ENCODE measurements at places on chromosomes 7 and 10.

DNA sequence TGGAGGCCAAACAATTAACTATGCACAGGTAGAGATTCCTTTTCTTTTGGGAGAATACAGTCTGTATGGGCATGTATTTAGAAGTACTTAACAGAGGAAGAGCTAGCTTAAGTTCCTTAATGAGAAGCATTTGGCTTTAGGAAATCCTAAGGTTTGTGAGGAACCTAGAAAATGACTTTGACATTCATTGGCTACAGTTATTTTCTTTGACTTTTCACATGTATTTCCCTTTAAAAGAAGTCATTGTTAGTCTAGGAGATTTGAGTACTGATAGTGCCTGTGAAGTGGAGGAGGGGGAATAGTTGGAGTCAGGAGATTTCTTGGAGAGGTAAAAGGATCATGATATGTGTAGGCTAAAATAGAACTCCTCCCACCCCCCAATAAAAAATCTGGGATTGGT lies 3.6 kb downstream of the HELLS start:
- ATAC-seq: no peak

DNA sequence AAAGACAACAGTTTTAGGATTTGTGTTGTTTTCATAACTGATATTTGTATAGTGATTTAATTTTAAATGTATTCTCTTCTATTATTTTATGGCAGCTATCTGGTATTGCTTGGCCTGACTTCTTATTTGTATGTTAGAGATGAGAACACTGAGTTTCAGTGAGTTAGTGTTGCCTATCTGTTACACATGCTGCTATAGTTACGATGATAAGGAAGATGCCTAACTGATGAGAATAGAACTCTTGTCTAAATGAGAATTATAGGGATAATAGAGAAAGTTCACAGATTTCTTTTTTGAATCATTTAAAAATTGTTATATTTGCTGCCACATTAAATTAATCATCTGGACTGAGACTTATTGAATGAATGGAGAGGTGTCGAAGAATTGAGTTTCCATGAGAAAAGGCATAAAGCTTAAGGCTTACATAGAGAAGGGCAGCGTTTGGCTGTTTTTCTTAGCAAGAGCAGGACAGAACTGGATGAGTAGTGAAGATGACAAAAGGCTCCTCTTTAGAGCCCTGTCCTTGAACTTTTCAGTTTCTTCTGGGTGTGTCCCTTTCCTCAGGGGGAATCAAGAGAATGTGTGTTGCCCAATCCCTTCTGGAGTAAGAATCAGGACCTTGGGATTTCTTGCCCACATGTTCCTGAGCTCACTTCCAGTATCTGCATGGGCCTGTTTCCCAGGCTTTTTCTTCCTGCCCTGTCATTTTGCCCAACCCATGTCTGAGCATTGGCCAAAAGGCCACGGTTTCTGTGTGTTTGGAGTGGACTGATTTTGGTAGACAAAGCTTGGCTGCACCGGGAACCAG lies 195.6 kb upstream of the CSTF2T start:
- ATAC-seq: peak; percentile 79

DNA sequence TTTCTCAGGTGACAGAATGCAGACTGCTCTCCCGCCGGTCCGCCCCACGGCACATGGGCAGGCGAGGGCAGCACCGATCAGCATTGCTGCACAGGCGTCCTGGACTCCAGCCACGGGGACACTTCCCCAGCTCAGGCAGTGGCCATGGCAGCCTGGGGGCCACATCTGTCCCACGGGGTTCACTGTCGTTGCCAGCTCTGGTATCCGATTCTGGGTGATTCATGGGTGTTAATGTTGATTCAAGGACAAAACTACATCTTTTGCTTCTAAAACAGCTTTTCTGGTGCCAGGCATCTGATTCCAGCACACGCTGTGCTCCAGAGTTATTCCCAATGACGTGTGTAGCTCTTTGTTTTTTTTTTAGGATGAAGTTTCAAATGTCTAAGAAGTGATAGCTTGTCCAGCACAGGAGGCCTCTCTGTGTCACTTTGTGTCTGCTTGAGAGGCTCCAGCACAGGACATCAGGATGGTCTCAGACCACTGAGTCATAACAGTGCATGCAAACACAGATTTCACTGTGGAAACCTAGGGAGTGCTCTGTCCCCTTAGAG lies 218.0 kb downstream of the WDR37 start:
- ATAC-seq: peak; percentile 15

GRCh38 chr10:28054228-28054860 lies 55.5 kb upstream of the ODAD2 start:
- no peak for ATAC-seq

GRCh38 chr7:22549051-22549450 lies 49.1 kb upstream of the STEAP1B start:
- ATAC-seq: peak; percentile 78

GRCh38 chr7:28490831-28491230 lies 78.5 kb downstream of the CREB5 start:
- no peak for ATAC-seq

DNA sequence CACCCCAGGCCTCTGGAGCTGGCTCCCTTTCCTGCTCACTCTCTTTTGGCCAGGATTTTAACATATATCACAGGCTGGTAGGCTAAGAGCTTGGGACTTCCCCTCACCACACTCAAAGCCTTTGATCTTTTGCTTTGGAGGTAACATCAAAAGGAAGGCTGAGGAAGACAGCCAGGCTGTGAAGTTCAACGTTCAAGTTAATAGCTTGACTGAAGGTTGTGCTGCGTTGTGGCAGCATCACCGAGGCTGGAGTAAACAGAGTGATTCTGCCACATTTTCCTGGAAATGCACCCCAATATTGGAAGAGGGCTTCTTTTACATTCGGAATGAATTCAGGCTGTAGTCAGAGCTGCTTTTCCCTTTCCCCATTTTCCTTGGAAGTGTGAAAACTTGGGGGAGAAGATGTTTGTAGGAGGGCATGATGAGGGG lies 57.3 kb downstream of the TCF7L2 start:
- ATAC-seq: no peak

DNA sequence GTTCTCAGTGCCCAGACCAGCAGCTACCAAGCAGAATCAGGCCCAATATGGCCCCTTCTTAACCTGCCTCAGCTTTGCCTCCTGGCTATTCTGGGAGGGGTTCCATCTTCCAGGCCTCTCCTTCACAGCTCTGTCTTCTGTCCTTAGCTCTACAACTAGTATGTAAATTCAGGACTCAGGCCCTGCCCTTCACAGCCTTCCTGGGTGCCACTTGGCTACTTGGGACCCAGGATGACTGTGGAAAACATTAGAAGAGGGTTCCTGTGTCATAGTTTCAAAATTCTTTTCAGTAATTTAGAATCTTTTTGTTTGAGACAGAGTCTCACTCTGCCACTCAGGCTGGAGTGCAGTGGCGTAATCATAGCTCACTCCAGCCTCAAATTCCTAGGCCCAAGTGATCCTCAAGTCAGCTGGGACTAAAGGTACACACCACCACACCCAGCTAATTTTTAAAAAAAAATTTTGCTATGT lies 33.2 kb upstream of the PAPSS2 start:
- no peak for ATAC-seq

GRCh38 chr10:104937567-104937966 lies 296.5 kb downstream of the SORCS3 start:
- no peak for ATAC-seq

DNA sequence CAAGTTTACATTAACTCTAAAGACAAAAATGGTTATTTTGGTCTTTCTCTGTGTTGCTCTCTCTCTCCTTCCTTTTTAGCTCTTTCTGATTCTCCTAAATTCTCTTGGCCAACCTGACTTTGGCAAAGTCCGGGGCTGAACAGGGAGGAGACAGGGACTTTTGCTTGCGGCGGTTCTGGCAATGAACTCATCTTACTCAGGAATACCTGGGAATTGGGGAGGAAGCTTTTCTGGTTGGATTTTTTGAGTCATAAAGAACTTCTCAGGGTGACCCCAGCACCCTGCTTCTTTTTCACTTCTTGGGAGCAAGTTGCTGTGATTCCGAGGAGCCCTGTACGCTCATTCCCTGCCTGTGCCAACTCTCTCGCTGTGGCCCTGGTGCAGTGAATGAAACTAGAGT lies 16.0 kb downstream of the GATA3 start:
- no peak for ATAC-seq

DNA sequence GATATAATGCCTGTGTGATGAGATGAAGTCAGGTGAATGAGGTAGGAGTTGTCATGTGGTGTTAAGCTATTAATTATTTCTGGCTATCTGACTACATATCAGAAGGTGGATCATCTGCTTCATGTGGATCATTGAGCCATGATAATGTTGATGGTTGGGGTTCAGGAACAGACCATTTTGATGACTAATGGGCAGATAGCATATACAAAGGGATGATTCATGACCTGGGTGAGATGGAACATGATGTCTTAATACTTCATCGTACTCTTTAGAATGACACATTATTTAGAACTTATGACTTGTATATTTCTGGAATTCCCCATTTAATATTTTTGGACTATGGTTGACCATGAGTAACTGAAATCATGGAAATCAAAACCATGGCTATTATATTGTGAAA lies 155.1 kb downstream of the OR13A1 start:
- ATAC-seq: peak; percentile 39

DNA sequence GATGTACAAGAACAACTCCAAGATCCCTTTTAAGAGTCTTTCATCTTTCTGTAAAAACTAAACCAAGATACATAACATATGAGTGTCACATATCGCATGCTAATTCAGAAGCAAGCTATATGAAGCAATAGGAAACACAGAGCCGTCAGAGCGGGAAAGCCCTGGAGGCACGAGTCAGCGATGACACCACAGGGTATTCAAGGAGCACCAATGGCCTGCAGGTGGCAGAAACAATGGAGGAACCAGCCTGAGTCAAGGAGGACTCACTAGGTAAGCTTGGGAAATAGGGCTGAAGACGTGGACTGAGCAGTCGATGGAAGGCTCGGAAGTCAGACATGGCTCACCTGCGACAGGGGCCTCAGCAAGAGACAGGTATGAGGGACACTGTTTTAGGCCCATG lies 214.4 kb downstream of the FAM107B start:
- ATAC-seq: peak; percentile 94

DNA sequence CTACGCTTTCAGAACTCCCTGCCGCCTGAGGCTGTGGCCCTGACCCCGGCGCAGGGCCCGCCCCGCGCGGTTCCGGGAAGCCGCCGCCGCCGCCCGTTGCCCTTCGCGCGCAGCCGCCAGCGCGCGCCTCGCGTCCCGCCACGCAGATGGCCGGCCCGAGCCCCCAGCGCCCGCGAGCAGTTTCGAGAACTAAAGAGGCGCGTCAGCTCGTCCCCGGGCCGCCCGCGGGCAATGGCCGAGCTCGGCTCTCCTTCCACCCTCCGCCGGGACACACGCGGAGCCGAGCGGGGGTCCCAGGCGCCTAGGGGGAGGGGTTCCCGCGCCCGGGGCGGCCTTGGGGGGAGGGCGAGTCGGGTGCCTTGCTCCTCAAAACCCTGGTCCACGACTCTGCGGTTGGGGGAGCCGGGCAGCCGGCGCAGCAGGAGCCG lies 1.8 kb downstream of the HNRNPF start:
- ATAC-seq: peak; percentile 30

DNA sequence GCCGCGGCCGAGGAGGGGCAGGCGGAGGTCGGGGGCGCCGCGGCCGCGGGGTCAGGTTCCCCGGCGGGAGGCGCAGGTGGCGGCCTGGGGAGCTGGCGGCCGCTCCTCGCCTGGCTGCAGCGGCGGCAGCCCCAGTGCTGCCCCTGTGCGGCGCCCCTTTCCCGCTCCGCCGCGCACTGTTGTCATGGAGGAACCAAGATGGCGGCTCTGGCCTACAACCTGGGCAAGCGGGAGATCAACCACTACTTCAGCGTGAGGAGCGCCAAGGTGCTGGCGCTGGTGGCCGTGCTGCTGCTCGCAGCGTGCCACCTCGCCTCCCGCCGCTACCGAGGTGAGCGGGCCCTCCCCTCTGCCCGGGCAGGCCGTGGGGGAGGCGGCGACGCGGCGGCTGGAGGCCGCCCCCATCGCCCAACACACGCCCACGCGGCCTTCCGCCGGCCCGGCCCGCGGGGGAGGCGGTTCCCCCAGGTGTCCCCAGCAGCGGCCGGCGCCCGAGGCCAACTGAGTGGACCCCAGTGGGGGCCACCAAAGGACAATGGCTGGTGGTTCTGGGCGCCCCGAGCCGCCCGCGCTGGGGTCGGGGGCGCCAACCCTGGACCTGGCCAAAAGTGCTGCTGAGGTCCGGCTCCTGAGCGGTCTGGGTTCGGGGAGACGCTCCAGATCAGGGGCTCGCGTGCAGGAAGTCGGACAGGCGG lies 425 bp downstream of the CASD1 start:
- peak; percentile 80 for ATAC-seq

DNA sequence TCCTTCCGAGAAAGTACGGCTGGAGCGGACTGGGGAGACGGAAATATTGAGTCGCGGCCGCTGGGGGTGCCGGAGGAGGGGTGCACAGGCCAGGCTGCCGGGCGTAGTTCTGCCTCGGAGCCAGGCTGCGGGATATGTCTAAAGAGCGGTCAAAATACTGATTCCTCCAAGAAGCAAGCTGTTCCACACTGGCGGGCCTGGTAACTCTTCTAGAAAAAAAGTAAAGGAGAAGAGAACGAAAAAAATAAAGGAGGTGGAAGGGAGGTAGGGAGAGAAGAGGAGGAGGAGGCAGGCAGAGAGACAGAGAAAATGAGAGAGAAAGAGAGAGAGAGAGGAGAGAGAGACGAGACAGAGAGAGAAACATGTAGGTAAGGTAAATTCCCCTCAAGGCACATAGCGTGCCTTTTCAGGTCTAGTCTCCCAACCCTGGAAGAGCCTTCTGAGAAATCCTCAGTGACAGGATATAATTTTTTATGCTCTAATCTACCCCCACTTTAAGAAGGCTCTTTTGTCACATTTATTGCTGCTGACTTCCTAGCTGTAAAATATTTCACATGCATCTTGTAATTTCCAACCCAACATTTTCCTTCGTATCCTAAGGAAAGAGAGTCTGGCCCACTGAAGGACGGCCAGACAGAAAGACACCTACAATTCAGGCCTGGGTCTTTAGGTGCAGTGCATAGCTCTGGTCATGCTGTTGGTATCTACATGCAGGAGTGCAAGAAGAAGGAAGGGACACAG lies 5.7 kb downstream of the DLX5 start:
- no peak for ATAC-seq

DNA sequence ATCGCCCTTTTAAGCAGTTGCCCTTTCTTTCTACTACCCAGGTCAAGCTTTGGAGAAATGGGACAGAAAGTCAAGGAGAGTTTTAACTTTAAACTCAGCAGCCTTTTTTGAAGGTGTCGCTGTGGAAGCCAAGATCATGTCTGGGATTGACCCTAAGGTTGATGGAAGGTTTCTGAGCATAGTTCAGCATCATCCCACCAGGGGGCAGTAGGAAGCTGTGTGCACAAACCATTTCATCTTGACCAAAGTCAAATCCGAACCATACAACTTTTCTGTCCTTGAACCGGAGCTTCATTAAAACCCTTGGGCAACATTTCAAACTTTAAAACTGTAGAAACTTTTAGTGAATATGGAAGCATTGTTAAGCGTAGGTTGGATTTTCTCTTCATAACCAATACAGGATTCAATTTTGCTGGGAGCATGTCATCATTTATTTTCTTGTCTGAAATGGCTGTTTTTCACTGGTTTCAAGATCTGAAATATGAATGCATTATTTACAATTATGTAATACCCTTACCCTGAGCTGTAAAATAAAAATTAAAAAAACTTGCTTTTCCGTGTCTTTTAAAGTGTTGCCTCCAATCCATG lies 214.4 kb upstream of the KIAA1217 start:
- peak; percentile 84 for ATAC-seq

- ATAC-seq: no peak
These were observed 992.3 kb downstream of the KCNMA1 start for GRCh38 chr10:76645341-76645740.

- no peak for ATAC-seq
These were observed 83.5 kb downstream of the FAS start for GRCh38 chr10:89074120-89074519.
